LHCN-M2 (cell line): ENCODE measurements at places on chromosomes 11 and 22.

DNA sequence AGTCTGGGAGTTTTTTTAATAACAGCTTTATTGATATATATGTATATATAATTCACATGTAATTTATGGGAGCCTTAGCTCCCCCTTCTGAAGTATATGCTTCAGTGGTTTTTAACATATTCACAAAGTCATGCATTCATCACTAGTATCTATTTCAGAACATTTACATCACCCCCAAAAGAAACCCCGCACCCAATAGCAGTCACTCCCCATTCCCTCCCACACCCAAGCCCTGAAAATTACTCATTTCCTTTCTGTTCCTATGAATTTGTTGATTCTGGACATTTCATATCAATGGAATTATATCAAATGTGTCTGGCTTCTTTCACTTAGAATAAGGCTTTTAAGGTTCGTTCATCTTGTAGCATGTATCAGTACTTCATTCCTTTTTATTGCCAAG lies 35.6 kb upstream of the SYT7 start:
- DNase-seq = peak; percentile 58

GRCh38 chr22:38424525-38425080 lies 30.4 kb downstream of the KCNJ4 start:
- no peak for DNase-seq

DNA sequence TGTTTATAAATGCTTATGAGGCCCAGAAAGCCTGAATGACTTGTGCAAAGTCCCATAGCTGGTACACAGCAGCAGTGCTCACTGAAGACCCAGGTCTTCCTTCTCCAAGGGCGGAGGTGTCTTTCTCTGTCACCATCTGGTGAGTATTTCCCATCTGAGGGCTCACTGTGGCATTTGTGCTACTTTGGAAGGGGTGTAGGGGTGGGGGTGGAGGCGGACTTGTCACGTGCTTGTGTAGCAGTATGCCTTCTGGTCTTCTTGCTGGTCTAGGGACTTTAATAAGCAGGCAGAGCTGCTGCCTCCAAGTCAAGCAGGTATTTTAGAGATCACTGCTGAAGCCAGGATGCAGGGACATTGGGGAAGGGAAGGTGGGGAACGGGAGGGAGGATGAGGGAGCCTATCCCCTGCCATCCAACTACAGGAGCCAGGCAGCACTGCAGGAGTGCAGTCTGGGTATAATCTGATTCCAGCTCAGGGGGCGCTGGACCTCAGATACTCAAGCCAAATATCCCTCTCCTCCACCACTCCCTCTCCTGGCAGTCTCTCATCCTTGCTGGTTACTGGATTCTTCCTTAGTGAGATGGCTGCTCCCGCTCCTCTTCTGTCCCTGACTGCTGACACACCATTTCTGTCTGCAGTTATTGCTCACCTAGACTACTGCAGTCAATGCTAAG lies 3.4 kb downstream of the ABCC8 start:
- peak; percentile 19 for DNase-seq

- peak; percentile 92 for DNase-seq
These were observed 16.4 kb upstream of the SYVN1 start for GRCh38 chr11:65150509-65151299.

DNA sequence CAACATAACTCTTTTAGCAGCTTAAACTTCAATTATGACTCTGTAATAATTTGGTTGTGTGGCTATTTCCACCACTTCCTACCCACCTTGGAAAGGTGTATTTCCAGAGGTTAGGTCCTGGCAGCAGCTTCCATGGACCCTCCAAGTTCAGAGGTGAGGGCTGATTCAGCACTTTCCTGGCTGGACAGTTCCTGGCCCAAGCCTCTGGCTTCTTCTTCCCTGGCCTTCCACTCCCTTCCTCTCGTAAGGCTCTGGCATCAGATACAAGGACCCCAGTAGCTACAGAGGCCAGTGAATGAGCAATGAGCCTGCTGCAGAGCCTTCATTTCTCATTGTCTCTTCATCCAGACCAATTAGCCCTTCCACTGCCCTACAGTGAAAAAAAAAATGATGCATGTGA lies 98.1 kb upstream of the KIRREL3 start:
- DNase-seq = no peak
